ENCODE measurements at places on chromosomes 11 and 22.

- DNase-seq, result peak; percentile 63
Measured at GRCh38 chr11:75350743-75351540, 519 bp downstream of the ARRB1 start.

DNA sequence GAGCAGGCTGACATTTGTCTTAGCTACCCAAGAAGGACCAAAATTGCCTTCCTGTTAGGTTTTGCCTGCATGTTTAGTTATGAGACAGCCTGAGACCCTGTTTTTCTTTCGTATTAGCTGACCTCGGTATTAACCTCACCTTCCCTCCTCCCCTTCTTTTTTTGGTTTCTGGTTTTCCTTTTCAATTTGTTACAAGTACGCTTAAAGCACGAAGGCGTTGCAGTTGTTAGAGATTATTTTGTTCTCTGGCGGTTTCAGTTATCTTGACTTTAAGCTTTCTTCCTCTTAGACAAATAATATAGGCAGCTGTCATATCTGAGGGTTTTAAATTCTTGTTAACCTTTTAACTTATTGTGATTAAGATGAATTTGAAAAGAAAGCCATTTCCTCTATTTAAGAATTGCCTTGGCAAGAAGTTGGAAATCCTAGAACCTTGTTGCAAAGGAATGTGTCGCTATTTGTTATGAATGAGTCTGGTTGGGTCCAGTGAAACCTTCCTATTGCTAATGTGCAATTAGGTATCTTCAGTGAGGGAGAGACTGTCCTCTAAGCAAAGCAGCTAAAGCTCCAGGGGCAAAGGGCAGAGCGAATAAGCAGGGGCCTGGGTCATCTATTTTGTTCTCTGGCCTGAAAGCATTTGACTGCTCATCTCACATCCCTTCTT, 45.7 kb downstream of the PACS1 start:
- no peak for DNase-seq

DNA sequence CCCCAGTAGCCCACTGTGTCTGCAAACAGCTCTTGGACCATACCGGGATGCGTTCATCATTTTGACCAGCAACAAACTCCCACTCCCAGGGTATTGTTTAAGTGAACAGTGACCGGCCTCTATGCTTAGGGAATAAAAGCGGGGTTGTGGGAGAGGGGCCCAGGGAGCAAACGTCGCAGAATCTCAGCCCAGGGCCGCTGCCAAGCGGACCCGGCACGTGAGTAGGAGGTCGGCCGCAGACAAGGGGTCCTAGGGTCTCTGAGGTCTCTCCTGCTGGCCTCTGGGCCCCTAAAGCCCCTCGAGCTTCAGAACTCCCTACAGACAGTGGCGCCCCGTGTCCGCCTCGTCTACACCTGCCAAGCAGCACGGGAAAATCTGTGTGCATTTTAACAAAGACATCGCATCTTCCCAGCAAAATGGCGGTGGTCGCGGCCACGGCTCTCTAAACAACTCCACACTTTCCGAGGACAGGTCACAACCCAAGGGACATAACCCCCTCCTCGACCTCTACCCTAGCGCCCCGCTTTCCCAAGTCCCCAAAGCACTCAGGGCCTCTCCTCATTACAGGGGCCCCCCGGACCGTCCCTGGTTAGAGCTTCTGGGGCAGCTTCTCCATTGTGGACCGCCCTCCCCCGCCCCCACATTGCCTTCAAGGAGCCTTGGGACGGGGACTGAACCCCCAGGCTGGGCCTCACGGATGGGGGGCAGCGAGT, 3.9 kb upstream of the GCAT start:
- DNase-seq, result peak; percentile 90

- no peak for DNase-seq
Measured at GRCh38 chr11:6569706-6570105, 33.7 kb downstream of the RRP8 start.

DNA sequence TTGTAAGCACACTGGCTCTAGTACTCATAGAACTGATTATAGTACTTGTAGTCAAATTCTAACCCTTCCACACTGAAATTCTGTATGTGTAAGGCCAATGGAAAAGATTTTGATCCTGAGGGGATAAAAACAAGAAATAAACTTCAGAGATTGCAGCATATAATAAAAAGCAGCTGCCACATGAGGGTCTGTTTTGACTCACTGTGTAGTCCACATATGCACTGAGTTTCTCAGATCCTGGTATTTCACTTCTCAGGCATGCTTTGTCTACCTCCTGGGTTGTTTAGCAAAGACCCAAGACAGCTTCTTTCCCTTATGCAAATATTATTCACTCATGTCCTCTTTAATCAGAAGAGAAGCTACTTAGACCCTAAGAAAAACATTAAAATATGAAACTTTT, 71.1 kb upstream of the SLC5A12 start:
- DNase-seq, result no peak

DNA sequence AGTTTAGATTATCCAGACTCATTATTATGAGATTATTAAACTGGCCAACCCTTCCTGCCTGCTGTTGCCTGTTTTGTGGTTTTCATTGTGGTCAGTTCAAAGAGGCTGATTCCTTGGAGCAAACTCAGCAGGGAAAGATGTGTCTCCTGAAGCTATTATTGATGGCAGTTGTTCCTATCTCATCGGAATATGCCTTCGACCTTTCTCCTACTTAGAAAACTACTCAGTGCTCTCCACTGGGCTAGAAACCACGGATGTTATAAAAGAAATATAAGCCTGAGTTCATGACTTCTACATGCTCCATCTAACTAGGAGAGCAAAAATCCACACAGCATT, 80.2 kb upstream of the NAV2 start:
- DNase-seq, result no peak

- DNase-seq, result no peak
Measured at GRCh38 chr11:14668731-14669301, 25.2 kb downstream of the PDE3B start.

DNA sequence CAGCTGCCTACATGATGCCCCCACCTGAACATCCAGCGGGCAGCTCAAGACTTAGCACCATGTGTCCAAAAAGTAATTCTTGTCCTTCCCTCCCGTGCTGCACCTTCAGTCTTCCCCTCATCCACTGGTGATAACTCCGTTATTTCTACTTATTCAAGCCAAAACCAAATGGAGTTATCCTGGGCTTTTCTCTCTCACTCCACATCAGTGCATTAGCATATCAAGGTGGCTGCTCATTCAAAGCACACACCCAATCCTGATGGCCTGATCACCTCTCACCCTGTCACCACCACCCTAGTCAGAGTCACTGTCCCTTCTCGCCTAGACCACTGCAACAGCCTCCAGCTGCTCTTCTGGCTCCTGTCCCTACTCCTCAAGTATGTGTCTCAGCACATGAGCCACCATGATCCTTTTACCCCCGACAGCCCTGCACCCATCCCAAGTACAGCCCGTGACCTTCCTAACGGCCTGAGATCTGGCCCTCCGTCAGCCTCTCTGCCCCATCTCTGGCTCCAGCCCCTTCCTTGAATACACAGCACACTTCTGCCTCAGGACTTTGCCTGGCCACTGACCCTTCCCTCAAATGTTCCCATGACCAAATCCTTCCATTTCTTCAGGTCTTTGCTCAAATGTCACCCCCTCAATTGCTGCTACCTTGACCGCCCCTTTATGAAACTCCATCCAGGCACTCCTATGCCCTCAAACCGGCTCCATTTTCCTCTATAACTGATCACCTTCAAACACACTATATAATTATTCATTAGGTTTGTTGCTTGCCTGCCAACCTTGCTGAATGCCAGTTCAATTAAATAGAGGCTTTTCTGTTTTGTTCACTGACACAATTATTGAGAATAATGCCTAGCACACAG, 19.7 kb upstream of the SLC25A1 start:
- DNase-seq, result no peak

DNA sequence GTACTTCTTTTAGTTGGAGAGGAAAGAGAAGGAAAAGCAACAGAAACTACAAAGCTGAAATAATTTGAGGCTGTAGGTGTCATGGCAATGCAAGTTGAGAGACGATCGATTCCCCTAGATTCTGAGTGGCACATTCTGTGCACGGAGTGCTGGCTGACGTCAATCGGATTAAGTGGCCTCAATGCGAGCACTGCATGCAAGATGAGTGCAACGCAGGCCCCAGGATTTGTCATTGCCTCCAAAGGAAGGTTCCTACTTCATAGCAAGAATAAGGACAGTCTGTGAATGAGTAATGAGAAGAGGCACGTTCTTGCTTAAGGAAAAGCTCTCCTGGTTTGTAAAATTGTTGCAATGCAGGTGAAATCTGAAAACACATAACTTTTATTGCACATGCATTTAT, 892.4 kb downstream of the KCNA4 start:
- no peak for DNase-seq

DNA sequence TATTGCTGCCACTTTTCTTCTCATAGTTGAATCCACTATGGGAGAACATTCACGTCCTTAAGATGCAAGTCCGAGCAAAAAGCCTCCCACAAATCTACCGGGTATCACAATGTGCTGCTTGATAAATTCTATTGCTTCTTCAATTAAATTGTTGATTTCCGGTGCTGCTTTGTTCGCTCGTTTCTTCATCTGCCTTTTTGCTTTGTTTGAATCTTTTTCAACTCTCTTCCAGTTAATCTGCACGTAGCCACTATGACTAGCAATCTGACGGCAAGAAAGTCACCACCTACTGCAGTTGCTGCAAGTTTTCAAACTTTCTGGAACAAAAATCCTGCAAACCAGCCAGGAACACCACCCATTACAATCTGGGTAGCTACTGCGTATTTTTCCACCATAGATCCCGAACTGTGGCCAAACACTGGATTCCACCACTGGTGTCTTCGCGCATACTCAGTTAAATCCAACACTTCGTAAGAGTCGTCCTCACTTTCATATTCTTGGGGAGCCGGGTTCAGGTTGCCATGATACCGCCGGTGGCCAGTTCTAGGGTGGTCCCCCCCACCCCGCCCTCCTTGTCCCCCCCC, 59.1 kb downstream of the CLMP start:
- DNase-seq, result no peak

- peak; percentile 47 for DNase-seq
Measured at GRCh38 chr11:45857961-45858474, 10.7 kb downstream of the CRY2 start.

DNA sequence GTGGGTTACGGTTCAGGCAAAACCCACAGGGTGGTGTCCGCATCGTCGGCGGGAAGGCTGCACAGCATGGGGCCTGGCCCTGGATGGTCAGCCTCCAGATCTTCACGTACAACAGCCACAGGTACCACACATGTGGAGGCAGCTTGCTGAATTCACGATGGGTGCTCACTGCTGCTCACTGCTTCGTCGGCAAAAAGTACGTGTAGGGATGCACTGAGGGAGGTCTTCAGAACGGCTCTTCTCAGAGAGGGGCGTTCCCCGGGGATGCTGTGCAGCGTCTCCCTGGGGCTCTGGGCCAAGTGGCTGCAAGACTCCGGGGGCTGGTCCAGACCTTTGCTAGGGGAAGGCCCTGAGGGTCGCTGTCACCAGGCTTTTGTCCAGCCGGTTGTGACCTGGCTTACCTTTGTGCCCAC, 1.3 kb downstream of the ACR start:
- DNase-seq, result no peak

GRCh38 chr22:24753914-24754313, 20.6 kb downstream of the PIWIL3 start:
- DNase-seq, result no peak

GRCh38 chr11:95081412-95081811, 8.2 kb upstream of the ENDOD1 start:
- no peak for DNase-seq

DNA sequence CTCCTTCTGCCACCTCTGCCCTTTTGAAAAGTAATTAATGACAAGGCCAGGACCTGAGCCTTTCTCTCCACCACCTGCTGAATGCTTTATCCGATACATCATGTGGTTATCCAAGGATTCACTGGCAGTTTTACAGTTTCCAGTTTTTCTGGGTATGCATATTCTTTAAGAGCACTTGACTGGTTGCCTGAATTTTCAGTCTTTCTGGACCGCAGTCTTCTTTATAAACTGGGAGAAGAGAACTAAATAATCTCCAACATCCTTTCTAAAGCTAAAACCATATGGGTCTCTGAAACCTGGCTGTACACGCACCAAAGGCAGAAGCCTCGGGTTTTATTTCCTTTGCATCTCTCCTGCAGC, 65.1 kb downstream of the BTG4 start:
- DNase-seq, result no peak

DNA sequence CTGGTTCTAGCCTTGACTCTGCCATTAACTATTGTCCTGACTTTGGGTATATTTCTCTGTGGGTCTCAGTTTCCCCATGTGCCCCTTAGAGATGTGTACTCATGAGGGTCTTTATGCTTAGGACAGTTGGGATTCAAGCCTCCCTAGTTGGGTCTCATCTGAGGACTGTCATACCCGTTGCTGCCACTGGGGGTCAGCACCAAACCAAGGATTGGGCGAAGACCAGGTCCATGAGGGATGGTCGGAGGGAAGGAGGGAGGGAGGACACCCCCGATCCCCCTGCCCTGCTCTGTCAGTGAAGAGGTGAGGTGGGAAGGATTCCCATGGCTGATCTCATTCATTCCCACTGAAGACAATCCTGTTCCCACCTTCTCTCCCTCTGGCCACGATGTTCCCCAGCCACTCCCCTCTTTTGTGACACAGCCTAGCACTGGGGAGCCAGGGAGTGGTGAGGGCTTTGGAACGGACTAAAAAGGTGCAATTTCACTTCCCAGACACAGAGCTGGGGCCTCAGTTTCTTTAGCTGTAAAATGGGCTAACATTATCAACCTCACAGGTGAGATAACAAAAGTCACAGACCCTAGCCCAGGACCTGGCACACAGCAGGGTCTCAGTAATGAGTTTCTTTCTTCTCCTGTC, 12.4 kb upstream of the KLHL35 start:
- peak; percentile 69 for DNase-seq

GRCh38 chr22:47929073-47929472, 1166.6 kb downstream of the TBC1D22A start:
- no peak for DNase-seq

DNA sequence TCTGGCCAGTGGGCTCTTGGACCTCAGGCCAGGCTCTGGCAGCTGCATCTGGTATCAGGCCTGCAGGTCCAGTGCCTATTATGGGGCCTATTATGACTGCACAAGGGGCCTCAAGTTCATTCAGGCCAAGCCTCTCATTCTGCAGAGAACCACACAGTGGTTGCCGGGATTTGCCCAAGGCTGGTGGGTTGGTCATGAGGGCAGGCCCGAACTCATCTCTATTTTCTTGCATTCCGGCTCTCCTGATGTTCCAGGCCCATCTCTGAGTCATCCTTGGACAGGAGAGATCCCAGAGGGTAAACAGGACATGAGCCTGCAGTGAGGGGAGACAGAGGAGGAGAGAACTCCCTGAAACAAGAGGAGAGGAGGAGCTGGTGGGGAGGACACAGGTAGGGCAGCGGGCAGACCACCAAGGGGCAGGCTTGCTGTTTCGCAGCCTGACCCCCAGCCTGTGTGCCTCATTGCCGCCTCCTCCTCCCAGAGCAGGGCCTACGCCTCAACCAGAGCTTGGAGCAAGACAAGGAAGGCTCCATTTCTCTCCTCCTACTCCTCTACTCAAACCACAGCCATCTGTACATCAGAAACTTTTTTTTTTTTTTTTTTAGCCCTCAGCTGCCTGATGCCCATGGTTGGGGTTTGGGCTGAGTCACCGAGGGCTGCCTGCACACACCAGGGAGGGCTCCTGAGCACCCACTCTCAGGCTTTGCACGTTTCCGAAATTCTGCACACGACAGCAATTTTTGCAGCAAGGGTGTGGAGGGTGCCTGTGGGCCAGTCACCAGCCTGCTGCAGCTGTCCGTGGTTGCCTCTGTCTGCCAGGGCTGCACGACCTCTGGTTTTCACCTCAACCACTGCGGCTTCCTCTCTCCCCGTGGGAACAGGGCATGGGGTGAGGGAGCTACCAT, 12.7 kb upstream of the TREH start:
- DNase-seq, result no peak
